ENCODE measurements at places on chromosomes 4 and X. TPM values are rescaled to one million over a fixed set of nuclear protein-coding genes. Genes with fewer than 3 reads are reported as not detected.

GRCh38 chr4:84948056-84948455 lies 18.4 kb downstream of the WDFY3 start:
- DNase-seq = no peak

DNA sequence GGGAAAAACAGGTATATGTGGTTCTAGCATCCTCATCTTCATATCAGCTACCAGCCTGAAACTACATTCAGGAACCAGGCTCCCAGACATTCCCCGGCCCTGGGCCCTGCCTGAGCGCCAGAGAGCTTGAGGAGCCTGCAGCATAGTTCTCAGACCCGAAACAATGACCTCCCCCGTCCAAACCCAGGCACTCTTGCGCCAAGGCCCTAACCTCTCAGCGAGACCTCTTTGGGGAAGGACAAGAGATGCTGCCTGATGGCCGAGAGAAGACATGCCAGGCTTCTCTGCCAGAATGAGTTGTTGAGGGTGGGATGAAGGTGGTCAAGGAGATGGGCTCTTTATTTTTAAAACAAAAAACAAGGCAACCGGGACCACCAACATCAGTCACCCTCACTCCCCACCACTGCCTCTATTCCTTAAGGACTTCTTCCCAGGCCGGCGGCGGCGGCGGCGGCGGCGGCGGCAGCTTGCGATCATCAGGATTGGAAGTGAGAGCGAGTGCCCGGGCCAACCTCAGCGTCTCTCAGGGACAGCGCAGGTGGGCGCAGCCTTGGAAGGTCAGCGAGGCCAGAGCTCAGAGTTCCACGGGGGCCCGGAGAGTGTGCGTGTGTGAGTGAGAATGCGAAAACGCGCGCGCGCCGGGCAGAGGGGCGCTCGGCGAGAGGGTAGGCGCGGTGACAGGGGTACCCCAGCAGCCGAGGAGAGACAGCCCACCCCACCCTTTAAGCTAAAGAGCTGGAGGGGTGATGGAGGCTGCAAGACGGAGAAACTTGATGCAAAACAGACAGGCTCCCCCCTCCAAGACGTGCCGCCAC lies 601 bp downstream of the INPP4B start:
- DNase-seq = peak; percentile 86

- no peak for DNase-seq
These were observed 11.5 kb downstream of the PRPS2 start for GRCh38 chrX:12802741-12803140.

GRCh38 chrX:6226596-6227452 lies 1.8 kb downstream of the NLGN4X start:
- no peak for DNase-seq

DNA sequence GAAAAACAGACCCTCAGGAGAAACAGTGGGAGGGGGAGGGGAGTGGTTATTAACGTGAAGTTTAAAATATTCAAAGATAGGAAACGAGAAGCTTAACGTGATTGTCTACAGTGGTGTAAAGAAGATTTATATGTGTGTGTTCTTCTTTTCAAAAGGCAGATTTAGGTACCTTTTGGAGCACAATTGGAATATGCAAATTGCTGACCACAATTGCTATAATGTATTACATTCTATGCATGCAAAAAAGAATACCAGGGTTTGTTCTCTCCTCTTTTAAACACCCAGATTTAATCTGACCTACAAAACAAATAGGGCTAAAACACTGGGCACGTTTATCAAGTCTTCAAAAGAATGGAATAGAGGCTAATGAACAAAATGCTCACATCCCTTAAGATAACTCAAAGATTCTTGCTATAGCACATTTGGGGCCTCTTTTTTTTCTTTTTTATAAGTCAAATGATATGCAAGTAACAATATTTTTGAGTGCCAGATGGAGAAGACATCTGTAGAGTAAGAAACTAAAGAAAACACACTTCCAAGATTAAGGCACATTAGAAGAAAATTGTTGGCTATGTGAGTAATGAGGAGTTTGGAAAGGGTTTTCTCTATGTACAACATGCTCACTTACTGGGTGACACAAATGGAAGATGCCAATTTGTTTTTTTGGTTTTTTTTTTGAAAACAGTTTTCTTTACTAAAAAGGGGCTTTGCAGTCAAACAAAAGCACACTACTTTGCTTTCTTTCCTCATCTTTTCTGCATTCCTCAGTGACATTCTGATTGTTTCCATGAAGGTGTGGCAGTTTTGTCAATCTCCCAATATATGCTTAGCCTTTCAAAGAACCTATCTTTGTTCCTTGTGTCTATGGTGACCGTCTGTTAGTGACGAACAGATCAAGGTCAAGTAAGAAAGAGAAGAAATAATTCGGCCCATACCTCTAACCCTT lies 240.3 kb downstream of the PALLD start:
- no peak for DNase-seq

DNA sequence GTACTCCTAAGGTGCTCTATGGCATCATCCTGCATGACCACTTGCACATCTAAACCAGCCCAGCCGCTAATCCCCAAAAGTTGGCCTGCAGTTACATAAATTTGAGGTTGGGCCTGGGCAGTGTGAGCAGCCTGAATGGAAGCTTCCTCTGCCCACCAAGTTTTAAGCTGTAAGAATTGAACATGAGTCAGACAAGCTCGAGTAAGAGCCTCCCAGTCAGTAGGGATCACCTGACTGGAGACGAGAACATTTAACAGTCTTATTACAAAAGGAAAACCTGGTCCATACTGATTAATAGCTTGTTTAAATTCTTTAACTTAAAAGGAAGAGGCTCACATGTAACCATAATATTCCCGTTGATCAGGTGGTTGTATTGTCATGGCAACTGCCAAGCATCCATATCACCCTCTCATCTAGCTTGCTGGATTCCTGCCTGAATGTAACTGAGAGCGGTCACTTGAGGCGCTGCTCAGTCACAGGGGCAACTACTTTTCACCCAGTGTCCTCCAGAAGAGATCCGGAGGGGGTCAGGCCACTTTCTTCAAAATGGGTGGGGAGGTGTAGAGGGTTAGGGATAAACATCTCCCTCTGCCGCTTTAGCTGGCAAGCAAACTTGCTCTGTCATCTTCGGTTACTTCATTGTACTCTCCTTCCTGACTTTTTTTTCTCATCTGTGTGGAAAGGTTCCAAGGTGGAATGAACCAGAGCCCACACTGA lies 56.6 kb upstream of the WDR1 start:
- no peak for DNase-seq

DNA sequence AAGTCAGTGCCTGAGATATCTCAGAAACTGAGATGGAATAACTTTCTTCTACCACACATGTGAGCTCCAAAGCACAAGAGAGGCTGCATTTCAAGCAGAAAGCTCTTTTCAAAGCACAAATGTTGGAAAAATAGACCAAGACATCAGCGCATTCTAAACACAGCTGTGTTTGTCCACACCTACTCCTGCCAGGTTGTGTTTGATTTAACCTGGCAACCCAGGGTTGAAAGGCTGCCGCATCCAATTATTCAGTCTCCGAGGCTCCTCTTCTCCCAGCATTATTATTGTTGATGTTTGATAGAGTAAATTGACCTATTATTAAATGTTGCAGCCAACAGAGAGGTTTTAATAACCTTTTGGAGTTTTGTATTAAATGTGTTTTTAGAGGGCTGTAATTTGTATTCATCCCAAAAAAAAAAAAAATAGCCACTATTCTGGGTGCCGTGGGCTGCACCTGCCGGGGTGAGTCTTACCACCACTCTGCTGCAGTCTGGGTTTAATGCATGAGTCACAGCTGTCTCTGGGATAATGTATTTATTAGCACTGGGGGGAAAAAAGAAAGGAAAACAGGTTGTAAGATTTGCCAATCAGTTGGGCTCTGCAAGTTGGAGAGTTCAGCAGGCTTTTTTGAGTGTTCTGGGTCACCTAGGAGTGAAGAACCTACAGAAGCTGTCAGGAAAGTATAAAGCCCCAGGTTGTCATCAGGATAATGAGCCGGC lies 105.2 kb upstream of the NOCT start:
- no peak for DNase-seq

GRCh38 chr4:3720466-3720865 lies 45.7 kb upstream of the ADRA2C start:
- no peak for DNase-seq

- no peak for DNase-seq
These were observed 43.2 kb upstream of the SLC10A4 start for GRCh38 chr4:48439988-48440387.

GRCh38 chr4:156501962-156502361 lies 469.6 kb downstream of the PDGFC start:
- no peak for DNase-seq

DNA sequence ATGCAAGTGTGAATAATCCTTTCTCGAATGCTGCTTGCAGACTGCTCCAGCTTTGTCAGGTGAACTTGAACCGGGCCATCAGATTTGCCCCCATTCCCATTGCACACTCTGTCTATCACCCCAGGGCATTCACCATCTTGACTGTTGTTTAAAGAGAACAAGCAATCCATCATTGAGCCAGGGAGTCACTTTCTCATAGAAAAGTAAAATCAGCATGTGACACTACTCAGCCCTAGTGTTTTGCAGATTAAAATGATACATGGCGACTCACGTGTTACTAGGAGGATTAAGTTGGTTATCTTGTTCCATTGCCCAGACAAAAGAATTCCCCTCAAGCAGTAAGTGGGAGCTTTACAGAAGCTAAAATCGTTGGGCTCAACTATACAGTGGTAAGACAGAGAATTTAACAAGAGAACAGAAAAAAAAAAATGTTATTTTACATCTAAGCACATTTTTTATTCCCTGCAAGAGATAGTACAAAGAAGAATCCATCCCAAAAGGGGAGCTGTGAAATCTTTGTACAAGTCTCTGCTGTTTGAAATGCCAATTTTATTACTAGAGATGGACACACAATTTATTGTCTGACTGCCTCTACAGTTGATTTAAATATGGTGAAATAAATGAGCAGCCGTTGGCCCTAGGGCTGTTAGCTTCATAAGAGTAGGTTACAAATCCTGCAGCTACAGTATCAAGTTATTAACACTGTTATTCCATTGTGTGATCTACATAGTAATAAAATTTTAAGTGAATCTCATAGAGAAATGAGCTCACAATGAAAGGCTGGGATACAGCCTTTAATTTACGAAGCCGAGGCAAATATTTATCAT lies 67.5 kb downstream of the NEUROG2 start:
- DNase-seq = no peak

The TCEAL6 gene
- total RNA-seq = not detected

DNA sequence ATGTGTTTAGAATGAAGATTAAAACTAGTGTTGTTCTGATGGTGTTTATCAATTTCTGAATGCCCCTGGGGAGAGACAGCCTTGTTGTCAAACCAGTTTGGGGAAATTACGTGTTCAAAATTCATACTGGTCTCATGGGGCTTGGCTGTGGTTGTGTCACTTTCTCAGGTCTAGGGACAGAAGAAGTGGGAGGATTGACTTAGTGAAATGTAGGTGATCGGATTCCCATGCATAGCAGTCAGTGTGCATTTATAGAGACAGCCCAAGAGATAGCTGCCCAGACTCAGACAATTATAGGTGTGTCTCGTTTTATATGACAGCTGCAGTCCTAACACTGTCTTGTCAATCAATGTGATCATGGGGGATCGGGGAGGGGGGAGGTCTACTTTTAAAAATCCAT lies 94.4 kb upstream of the CLCN4 start:
- no peak for DNase-seq

- no peak for DNase-seq
These were observed 675.0 kb downstream of the STPG2 start for GRCh38 chr4:97468272-97468671.

The BEX2 gene
- 7.3 TPM for total RNA-seq

The SORBS2 gene
- 41.8 TPM for total RNA-seq

The TSPAN6 gene
- total RNA-seq = 17.8 TPM

- DNase-seq = no peak
These were observed 40.4 kb downstream of the ATXN3L start for GRCh38 chrX:13279279-13280018.

DNA sequence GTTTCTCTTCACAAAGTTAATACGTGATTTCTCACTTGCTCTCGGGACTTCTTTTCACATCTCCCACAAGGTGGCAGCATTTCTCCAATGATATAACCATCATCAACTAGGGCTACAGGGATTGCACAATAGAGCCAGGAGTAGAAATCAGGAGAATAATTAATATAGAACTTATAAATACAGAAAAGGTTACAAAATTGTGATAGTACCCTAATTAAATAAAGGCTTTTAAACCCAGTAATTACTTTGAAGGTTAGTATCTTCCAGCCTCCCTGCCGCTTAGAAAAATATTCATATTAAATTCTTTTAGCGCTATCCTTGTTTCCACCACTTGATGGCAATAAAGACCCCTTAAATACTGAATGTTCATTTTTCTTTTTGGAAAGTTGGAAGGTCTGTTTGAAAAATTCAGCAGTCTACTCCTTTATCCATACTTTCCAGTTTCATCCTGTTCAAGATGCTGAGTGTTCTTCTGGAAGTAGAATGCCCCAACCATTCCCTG lies 65.8 kb downstream of the RASGEF1B start:
- DNase-seq = no peak

The ASMT gene
- total RNA-seq = not detected

The ETNPPL gene
- not detected for total RNA-seq

- DNase-seq = no peak
These were observed 98.8 kb downstream of the KLHL4 start for GRCh38 chrX:87616371-87616770.

The LINC00632 gene
- 626 TPM for total RNA-seq

The SPANXC gene
- total RNA-seq = not detected

Data from chondrocyte (in vitro differentiated cells).